ENCODE measurements at places on chromosomes 2 and 18. TPM values are rescaled to one million over a fixed set of nuclear protein-coding genes. Genes with fewer than 3 reads are reported as not detected.

The PROM2 gene
- 0.07 TPM for total RNA-seq

The TYMS gene
- 21.8 TPM for total RNA-seq

The RRM2 gene
- total RNA-seq: 24.8 TPM

The LIMS2 gene
- 0.32 TPM for total RNA-seq

The TMEM247 gene
- total RNA-seq: not detected

The PTPN2 gene
- 72.2 TPM for total RNA-seq

The CD226 gene
- total RNA-seq: 6.4 TPM

- no peak for DNase-seq
These were observed 459.4 kb upstream of the UBE2E3 start for GRCh38 chr2:180520921-180521581.

GRCh38 chr2:177817300-177817699 lies 255.3 kb downstream of the PDE11A start:
- no peak for DNase-seq

DNA sequence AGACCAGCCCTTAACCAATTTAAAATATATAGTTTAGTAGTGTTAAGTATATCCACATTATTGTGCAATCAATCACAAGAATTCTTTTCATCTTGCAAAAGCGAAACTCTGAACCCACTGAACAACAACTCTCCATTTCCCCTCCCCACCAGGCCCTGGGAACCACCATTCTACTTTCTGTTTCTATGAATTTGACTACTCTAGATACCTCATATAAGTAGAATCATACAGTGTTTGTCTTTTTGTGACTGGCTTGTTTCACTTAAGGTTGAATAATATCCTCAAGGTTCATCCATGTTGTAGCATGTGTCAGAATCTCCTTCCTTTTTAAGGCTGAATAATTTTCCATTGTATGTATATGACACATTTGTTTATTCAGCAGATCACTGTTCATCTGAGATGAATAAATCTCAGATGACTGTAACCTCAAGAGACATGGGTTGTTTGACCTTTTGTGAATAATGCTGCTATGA lies 8.1 kb upstream of the SOS1 start:
- DNase-seq: peak; percentile 42

DNA sequence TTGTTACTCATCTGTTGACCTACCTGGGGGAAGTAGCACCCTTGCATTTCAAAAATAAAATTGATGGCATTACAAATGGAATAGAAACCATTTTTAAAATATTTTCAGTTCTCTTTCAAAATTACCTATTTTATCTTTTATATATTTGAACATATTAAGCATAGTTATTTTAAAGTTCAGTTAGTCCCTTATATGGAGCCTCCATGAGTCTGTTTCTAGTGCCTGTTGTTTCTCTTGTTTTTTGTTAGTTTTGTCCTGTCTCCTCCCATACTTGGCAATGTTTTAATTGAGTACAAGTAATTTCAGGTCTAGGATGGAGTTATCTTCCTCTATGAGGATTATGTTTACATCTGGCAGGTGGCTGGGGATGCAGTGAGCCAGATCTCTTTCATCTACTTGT lies 5.9 kb upstream of the KCNIP3 start:
- no peak for DNase-seq

DNA sequence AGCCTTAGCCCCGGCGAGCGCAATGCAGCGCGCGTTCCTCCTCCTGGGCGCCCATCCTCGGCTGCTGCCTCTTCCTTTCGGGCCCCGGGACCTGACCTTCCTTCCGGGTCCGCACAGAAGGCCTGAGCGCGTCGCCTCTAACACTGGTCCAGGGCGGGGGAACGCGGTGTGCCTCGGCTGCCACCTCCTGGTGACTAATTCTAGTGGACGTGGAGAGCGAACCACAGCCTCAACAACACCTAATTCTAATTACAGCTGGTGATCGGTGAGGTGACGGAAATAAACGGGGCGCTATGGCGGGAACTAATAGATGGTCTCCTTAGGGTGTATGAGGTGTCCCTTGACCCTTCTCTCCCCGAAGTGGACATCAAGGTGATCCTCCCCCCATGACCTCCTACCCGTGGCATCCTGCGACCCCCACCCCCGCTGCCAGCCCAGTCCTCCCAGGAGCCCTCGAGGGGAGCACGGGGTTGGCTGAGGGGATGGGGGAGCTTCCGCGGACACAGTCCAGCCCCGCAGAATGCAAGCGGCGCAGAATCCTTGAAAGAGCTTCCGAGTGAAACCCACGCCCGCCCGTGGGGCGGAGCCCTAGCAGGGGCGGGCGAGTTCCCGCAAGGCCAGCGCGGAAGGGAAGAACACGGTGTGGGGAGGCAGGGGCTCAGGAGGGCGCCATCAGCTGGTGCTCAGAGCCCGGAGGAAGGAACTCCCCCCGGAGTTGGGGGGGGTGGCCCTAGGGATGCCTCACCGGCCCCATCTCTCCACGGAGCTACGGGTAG lies 12.8 kb upstream of the HMSD start:
- DNase-seq: peak; percentile 97

- no peak for DNase-seq
These were observed 611 bp downstream of the TCF7L1 start for GRCh38 chr2:85133751-85134254.

DNA sequence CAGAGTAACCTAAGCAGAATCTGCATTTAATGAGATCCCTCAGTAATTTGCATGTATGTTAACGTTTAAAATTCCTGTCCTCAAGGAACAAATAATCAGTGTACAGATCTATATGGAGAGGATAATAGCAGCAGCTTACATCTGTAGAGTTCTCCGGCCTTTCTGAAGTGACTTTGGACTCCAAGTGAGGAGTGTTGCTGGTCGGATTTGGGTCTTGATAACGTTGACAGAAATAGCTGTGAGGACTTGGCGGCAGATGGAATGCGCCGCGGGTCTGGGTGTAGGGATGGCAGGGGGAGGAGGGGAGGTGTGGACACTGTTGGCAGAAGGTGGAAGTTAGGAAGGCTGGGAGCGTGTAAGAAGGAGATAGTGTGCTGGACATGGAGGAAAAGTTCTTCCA lies 170.9 kb upstream of the GATA6 start:
- DNase-seq: no peak

DNA sequence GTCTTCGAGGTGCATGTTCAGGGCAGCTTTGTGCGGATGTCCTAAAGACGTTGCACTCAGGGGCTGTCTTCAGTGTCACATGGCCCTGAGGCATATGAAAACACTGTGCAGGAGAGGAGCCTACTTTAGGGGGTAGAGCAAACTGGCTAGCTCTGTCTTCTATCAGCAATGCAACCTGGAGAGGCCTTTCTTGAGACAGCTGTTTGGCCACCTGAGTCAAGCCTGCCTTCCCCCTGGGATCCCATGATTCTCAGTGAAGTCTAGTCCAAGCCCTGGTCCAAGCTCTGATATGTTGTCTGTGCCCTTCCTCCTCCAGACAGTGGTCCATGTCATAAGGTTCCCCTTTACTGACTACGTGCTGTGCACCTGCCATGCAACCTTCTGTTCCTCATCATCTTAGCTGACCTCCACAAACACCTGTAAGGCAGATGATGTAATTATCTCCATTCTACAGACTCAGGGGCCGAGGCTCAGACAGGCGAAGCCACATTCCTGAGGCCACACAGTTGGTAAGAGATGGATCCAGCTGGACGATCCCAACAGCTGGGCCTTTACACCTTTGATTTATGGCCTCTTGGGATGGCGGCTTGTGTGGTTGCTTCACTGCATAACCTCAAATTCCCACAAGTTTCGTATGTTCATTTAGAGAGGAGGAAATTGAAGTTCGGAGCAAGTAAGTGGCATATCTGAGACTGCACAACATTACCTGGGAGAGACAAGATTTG lies 109.9 kb downstream of the COPS8 start:
- no peak for DNase-seq

DNA sequence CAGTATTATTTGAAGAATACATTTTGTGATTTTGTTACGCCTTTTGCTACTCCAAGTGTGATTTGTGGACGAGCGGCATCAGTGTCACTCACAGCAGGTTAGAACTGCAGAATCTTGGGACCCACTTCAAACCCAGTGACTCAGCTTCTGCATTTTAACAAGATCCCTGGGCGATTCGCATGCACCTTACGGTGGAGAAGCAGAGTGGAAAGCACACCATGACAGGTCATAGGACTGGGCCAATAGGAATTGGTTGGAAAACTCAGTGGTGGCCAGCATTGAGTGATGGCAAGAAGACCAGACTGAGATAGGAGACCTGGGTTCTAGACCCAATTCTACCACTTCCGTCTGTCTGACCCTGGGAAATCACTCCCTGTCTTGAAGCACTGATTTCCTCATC lies 26.3 kb downstream of the CTLA4 start:
- DNase-seq: no peak

GRCh38 chr2:109663721-109664120 lies 49.6 kb downstream of the SOWAHC start:
- no peak for DNase-seq

DNA sequence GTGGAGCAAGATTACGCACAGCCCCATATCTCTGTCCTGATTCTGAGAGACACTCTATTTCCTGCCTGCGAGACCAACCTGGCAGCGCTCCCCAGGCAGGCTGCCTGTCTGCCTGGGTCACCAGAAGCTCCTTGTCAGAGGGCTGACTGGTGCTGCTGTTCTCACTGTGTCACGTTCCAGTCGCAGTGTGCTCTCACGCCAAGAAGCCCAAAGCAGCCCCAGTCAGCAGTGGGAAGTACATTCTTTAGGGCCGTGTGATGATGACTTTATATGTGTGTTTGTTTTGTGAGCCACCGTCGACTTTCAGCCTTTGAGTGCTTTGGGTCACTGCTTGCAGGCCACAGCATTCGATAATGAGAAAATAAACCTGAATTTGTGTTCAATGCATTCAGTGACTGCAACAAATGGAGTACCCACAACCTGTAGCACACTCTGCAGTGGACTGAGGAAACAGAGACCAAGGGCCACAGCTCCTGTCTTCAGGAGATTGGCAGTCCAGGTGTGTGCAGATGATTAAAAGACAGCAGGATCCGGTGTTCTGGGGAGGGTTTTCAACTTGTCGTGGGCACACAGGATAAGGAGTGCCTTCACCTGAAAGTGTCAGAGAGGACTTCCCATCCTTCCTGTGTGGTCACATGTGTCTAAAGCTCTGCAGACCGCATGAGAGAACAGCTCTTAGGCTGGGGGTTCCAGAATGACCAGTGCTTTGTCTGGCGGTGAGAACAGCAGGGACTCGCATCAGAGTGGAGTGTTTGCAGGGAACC lies 4.8 kb downstream of the TNFRSF11A start:
- no peak for DNase-seq

- DNase-seq: no peak
These were observed 51.6 kb downstream of the BMP10 start for GRCh38 chr2:68819556-68819955.

DNA sequence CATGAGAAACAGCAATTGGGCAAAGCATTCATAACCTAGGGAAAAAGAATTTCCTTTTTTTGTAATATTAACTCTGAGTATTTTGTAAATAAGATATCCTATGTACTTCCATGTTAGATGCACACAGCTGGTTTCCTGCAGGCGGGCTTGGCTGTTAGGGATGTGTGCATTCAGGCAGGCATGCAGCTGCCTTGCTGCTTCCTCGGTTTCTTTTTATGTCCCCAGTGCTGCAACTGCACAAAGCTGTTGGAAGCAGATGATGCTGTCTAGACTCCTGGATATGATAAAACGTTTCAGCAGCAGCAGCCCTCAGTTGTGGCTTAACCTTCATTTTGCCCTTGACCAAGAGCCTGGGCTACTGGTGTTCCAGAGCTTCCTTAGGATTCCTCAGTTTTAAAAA lies 89.4 kb upstream of the EML6 start:
- no peak for DNase-seq

- DNase-seq: peak; percentile 36
These were observed 78.0 kb upstream of the GAREM1 start for GRCh38 chr18:32548688-32549087.

- DNase-seq: peak; percentile 68
These were observed 42.5 kb downstream of the DSC3 start for GRCh38 chr18:30999887-31000628.

DNA sequence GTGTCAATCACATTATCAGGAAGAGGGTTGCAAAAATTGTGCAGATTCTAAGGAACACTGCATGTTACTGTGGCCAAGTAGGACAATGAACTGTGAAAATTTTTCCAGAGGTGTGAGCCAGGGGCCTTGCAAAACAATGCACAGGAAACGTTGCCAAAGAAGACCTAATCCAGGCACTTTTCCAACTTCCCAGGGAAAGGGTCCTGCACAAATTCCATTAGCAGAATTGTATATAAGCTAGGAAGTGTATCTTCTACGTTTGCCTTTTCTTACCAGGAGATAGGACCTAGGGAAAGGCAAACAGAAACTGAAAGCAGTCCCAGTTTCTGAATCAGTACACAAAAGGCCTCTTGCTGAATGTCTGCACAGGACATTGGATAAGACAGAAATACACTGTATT lies 1888.3 kb upstream of the CELF4 start:
- DNase-seq: no peak

DNA sequence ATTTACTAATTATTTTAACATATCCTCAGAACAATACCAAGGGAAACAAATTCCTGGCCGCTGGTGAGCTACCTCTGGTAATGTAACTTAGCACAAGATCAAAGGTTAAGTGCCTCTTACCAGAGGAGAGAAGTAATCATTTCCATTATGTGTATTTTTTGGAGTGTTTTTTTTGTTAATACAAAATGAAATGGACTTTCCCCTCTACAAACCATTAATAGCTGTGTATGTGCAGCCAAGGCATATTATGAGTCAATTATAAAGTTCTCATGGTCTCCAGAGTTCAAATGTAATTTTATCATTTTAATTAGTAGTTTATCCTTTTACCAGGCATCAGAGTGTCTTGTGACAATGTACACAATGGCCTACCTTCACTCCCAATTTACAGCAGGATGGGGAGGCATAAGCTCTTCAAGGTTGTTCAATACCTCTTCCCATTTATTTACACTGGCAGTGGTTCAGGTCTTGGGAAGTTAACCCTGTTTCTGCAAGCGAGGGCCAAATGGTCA lies 242.2 kb downstream of the TGIF1 start:
- no peak for DNase-seq

DNA sequence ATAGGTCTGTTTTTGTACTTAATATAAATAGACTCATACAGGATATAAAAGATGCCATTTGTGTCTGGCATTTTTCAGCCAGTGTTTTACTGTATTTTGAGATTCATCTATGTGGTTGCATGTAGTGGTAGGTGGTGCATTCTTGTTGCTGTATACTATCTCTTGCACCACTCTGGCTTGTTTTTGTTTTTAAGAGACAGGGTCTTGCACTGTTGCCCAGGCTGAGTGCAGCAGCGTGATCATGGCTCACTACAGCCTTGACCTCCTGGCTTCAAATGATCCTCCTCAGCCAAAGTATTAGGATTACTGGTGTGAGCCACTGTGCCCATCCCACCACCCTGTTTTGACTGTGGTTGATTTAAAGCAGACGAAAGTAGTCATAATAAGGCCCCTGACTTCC lies 12.6 kb downstream of the HK2 start:
- DNase-seq: no peak

GRCh38 chr2:72153924-72154323 lies 6.3 kb upstream of the CYP26B1 start:
- DNase-seq: no peak

Measured in Karpas-422 (cell line).